ENCODE measurements at places on chromosomes 6 and 20.

DNA sequence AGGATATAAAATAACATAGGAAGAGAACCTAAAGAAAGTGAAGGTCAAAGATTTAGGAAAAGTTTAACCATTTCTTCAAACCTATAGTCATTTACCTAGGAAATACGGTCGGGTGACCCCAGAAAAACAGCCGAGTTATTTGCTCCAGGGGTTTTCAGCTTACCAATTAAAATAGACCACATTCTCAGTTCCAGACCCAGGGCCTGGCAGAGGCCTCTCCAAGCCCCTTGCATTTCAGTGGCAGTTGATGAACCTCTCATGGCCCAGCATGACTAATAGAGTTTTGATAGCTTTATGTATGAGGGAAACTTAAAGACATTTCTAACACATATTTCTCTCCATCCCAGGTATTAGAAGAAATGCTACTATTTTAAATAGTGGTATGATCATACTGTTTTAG, 113.5 kb downstream of the OGFRL1 start:
- no peak for DNase-seq

DNA sequence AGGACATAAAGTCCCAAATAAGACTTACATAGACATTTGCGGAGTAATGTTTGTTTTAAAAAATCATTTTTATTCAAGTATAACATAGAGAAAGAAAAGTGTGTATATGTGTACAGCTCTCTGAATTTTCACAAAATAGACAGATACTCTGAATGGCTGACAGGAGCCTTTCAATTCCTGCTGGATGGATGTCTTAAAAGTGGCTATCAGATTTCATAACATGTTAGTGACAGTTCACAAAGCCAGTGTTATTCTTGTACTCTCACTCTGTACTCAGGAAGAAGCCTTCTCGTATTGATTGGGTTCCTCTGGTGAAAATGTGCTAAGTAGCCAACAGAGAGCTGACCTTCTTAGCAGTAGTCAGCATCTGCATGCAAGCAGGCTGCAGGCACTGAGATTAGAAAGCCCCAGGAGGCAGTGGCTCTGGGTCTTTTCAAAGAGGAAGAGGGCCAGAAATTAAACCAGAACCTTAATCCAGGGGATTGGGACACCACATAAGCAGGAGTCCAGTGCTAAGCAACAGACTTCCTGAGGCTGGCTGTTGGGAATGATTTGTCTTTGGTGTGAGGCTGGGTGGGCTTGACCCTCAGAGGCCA, 19.7 kb downstream of the SLC17A4 start:
- no peak for DNase-seq

GRCh38 chr6:6736791-6737654, 148.5 kb downstream of the LY86 start:
- no peak for DNase-seq

- DNase-seq, result no peak
Measured at GRCh38 chr6:51141080-51141479, 322.4 kb downstream of the TFAP2B start.

GRCh38 chr6:90370493-90370959, 73.9 kb upstream of the BACH2 start:
- no peak for DNase-seq

- no peak for DNase-seq
Measured at GRCh38 chr6:37731888-37732287, 34.2 kb upstream of the MDGA1 start.

All from fibroblast of skin of left quadriceps (primary cell).